Right cardiac atrium (tissue), 5 donors: ENCODE measurements at places on chromosomes 16 and 17.

DNA sequence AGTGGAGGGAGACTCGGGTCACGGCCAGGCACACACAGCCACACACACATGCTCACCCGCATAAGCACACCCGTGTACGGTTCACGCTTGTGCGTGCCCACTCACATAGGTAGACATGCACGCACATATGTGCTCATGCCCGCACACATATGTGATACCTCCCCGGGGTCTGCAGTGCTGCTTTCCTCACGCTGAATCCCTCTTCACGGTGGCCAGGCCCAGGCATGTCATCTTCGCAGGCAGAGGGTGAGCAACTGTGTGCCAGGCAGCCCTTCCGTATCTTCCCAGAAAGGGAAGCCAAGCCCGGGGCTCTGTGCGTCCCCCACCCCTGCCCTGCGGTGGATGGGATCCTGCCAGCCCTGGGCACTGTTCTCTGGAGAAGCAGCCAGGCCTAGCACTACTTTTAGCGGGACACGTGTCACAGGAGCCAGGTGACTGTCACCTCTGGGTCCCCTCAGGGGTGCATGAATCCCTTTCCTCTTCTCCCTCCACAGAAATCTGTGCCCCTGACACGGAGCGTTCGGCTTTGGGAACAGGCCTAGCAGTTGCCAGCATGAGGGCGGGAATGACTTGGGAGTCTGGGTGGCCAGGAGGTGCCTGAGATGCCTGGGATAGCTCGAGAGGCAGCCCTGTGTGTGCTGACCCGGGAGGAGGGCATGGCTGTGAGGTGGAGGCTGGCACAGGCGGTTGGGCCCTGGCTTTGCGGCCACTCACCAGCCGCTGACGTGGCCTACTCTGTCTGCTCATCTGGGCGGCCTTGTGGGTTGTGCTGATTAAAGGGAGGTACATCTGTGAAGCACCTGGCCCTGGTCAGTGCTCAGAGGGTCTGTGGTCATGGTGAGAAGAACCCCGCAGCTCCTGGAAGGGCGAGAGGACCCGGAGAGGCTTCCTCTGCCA, 47.5 kb downstream of the BAIAP2 start:
- peak; percentile 63 for DNase-seq

DNA sequence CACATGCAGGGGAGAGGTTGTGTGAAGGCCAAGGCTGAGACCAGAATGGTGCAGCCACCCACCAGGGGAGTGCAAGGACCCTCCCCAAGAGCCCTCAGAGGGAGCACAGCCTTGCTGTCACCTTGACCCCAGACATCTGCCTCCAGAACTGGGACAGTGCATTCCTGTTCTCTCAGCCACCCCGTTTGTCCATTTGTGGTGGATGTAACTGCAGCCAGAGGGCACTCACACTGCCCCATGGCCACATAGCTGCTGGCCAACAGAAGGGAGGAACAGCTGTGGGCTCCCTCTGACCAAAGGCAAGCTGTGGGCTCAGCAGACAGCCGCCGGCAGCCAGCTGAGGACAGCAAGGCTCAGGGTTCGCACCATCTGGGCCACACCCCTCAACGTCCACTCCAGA, 49.8 kb upstream of the KLHDC4 start:
- DNase-seq = peak; percentile 29

DNA sequence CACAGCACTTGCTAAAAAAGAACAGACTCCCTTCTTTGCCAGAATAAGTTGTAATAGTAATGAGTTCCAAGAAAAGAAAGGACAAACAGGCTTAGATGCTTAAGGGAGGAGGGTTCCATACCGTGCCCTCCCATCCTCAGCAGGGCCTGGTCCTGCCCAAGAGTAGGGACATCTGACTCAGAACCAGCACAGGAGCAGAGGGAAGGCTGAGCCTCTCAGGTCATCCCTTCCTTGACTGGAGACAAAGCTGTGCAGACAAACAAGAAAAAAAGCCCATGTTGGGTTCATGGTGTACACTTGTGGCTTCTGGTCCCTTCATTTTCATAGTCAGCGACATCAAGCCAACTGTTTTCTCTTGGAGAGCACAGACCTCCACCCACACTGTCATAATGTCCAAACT, 44.2 kb upstream of the NDRG4 start:
- DNase-seq = no peak

GRCh38 chr16:49455991-49456745, 82.6 kb downstream of the C16orf78 start:
- DNase-seq = no peak

GRCh38 chr16:66382966-66383299, 16.4 kb downstream of the CDH5 start:
- DNase-seq = no peak

DNA sequence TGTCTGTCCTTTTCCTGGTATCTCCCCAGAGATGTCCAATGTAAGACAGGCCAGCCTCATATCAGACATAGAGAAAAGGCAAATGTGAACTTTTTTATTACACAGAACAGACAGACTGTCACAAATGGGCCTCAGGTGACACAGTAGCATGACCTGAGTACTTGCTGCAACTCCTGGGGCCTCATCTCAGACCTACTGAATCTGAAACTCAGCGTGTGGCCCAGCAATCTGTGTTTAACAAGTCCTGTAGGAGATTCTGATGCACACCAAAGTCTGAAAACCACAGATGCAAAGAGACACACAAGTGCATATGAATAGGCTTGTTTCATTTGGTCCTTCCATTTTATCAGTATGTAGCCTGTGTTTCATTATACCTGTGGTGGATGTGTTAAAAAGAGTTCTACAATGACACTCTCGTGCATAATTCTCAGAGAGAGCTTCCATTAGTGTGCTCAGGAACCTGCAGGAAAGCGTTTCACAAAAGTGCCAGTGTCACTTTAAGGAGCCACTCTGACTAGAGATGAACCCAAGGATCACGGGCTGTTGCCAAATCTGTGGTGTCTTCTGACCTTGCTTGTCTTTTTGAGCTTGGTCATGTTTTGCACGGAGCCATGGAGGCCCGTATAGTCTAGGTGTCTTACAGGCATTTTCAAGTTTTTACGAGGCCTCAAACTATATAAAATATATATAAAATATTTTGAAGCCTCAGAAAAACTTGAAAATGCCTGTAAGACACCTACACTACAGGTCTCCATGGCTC, 33.8 kb upstream of the NF1 start:
- no peak for DNase-seq

DNA sequence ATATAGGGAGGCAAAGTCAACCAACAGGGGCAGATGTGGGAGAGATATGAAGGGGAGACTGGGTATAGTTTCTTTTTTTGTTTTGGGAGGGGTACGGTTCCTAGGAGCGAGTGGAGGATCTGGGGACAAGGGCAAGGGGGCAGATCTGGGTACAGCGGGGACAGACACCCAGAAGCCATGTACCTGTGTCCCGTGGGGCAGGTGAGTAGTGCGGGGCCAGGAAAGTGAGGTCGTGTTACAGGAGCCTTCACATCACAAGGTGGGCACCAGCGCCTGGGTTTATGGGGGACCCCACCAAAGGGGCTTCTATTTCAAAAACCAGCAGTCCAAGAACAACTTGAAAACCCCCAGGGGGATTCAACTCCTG, 11.5 kb downstream of the LITAF start:
- DNase-seq = peak; percentile 14

- no peak for DNase-seq
Measured at GRCh38 chr17:27807567-27808470, 7.5 kb upstream of the NOS2 start.
